RWPE1 (cell line): ENCODE measurements at places on chromosomes 16 and 17.

GRCh38 chr16:82583422-82583821, 43.3 kb upstream of the CDH13 start:
- DNase-seq: no peak

DNA sequence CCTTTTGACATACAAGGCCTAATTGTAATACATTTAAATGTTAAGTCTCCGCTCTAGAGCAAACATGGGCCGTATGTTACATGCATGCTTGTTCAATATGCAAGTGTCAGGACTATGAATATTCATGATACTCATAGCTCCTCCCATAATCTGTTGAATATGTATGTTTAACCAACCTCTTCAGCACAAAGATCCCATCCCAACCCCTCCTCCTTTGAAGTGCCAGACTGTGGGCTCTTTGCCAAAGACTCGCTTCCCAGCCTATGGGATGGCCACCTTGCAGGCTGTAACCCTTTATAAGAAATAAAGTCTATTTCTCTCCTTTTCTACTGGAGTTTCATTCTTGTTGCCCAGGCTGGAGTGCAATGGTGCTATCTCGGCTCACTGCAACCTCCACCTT, 156.2 kb downstream of the ABCC12 start:
- DNase-seq: no peak

- DNase-seq: no peak
Measured at GRCh38 chr17:8451933-8452614, 16.4 kb downstream of the NDEL1 start.

DNA sequence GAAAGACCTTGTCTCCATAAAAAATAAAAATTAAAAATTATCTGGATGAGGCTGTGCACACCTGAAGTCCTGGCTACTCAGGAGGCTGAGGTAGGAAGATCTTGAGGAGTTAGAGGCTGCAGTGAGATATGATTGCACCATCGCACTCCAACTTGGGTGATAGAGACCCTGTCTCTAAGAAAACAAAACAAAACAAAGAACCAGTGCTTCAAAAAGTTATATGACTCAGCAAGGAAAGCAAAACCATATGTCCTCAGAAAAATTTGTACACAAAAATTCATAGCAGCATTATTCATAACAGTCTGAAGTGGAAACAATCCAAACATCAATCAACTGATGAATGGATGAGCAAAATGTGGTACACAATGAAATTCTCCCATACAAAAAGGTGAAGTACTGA, 48.9 kb downstream of the SLFN5 start:
- no peak for DNase-seq

DNA sequence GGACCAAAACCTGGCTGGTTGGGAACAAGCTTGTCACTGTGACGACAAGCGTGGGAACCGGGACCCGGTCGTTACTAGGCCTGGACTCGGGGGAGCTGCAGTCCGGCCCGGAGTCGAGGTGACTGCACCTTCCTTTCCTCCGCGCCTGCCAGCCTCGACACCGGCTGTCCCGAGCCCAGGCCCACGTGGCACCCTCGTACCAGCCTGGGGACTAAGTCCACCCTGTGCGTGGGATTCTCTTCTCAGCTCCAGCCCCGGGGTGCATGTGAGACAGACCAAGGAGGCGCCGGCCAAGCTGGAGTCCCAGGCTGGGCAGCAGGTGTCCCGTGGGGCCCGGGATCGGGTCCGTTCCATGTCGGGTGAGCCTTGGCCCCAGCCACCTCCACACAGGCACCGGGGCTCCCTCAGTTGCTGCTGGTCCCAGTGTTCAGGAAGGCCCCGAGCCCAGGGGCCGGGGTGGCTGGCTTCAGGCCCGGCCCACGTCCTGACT, 31.6 kb downstream of the TSC2 start:
- no peak for DNase-seq

DNA sequence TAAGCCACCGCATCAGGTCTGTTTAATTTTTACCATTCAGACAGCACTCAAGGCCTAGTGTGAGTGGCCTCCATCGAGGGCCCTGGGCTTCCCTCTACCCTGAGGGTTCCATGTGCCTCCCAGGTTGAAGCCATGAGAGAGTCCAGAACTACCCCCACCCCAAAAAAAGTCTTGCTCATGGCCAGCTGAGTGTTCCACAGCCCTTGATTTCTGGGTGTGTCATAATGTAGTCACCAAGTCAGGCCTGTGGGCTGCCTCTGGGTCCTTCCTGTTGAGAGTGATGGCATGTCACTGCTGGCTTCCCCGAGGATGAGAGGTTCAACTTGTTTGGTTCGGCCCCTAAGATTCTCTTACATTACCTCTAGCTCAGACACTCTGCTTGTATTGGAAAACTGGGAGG, 100.6 kb downstream of the PITPNC1 start:
- DNase-seq: peak; percentile 41
